ENCODE measurements at places on chromosomes 2 and 18.

DNA sequence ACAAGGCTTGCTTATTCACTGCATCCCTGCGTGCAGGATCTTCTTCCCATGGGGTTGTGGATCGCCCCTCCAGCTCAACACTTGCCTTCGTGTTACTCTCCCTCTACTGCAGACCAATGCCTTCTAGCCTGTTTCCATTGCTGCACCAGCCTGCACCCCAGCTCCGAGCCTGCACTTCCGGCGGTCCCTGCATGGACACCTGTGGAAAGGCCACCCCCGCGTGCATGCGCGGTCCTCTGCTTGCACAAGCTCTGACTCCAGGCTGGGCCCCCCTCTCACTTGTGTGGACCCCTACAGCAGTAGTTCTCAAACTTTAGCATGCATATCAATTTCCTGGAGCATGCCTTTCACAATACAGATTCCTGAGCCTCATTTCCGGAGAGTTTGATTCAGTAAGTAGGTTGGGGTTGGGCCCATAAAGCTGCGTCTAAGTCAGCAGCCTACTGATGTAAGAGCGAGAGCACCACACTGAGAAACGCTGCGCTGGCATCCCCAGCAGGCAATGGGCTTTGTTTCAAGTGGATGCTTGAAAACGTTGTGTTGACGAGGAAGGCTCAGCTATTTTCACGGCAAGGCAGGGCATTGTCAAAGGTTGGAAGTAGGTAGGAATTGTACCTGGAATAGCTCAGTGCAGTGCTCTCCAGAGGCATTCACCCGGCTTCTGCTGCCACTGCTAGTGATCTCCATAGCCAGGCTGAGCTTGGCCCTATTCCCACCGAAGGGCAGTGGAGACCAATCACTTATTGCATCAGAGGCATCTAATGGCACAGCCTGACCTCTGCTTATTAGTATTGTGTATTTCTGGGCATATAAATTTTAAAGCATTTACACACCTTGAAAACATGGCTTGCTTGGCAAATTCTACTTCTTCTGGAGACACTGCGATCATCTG lies 32.6 kb downstream of the CREG2 start:
- no peak for DNase-seq

GRCh38 chr2:2466534-2466933 lies 135.5 kb upstream of the MYT1L start:
- DNase-seq, result no peak

DNA sequence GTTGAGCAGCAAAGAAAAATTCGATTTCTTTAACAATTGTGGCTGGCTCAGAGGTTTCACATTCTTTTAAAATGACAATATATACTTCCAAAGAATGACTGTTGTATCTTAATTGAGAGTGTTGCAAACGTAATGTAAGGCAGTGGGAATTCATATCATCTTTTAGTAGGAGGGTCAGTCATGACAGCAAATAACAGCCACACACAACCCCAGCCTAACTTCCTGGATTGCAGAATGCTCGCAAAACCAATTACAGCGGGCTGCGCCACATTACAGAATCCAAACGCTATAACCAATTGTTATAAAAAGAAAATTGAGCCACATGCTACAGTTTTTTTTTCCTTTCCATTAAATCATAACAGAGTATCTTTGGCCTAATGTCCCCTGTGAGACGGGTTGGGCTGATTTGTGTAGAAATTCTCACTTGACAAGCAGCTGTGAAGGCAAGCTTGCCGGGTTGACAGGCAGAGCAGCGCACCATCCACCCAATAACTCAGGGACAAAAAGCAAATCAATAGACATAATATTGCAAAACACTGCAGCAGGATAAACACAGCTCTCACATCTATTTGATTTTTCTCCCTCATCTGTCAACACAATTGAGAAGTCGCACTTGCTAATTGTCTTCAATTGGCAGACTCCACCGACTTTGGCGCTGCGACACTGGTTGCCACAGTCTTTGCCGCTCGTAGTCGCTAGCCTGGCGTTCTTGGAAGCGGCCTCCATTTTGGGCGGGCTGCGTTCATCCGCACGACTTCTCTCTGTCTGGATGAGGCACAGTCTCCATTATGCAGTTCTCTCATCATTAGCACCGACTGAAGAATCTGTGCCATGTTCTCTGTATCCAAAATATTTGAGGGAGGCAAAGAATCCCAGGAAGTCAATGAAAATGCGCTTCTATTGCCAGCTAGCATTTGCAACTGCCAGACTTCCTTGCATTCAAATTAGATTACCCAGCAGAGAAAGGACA lies 95.0 kb upstream of the CCDC68 start:
- no peak for DNase-seq

DNA sequence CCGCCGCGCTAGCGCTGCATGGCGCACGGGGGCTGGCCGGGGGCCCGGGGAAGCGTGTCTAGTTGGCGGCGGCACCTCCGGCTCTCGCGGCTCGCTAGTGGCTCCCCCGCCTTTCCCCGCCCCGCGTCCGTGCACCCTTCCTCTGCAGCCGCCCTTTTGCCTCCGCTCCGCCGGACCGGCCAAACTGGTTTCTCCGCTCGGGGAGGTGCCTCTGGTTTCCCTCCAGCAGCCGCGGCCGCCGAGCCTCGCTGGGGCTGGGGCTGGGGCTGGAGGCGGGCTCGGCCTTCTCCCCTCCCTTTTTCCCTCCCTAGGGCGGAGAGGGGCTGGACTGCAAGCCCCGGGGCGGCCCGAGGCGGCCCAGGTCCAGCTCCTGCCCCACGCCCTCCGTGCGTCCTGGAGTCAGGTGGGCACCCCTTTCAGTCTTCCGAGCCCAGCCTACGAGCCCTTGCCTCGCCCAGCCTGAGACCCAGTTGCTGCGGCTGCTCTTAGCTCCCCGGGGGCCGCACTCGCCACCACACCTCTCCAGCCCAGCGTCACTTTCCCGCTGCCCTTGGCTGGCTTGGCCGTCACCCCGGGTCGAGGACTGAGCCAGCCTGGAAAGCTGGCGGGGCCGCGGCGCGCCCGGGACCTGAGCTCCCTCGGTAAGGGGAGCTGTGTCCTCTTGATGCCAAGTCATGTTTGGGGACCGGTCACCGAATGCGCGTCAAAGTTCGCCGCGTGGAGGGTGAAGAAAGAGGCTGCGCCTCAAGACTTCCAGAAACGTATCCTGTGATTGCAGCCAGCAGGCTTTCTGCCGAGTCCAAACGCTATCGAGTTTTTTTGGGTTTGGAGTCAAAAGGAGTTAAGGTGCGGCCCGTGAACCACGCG lies at the start of gene ATP8B1:
Gene ATP8B1 (minus strand): TSS at position 213 of the 867 bp plus-strand sequence. CDS start 71,508 bp downstream, outside the sequence.
- peak; percentile 99 for DNase-seq

DNA sequence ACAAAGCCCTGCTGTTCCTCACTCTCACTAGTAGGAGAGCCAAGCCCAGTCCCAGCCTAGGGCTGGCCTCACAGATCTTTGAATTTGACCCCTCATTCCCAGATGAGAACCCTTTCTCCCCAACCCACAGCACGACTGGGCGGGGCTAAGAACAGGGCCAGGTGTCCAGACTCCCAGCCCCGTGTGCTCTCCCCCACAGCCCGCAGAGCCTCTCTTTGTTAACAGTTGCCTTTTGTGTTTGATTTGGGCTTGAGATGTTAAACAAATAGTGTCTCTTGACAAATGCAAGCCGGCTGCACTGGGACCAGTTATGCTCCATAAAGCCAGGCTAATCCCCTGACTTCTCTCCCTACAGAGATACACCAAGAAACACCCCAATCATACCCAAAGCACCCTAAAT lies 4.7 kb upstream of the KCNK3 start:
- peak; percentile 93 for DNase-seq
